Panc1 (cell line): ENCODE measurements at places on chromosomes 7 and 10. TPM values are rescaled to one million over a fixed set of nuclear protein-coding genes. Genes with fewer than 3 reads are reported as not detected.

- no peaks in the 10 kb centered on the region for H3K27me3 ChIP-seq
- no peak for DNase-seq
- H3K4me1 ChIP-seq: no peaks in the 10 kb centered on the region
- no peaks in the 10 kb centered on the region for H3K36me3 ChIP-seq
- no peak overlapping the region for H3K4me3 ChIP-seq
Observed at GRCh38 chr7:134712196-134712595, 65.5 kb downstream of the BPGM start.

- peaks cover 68% of the 10 kb centered on the region for H3K4me1 ChIP-seq
- H3K27ac ChIP-seq: peak overlapping the region; percentile 99
- H3K27me3 ChIP-seq: no peaks in the 10 kb centered on the region
- DNase-seq: no peak
- H3K36me3 ChIP-seq: peaks cover 2% of the 10 kb centered on the region; the same call in 1 of the 2 replicates
Observed at GRCh38 chr7:98355250-98355538, 45.7 kb downstream of the BAIAP2L1 start.

GRCh38 chr10:5274795-5275194 is 78.2 kb downstream of the AKR1C4 start:
- no peaks in the 10 kb centered on the region for H3K36me3 ChIP-seq
- DNase-seq: no peak
- no peaks in the 10 kb centered on the region for H3K27me3 ChIP-seq
- no peaks in the 10 kb centered on the region for H3K4me1 ChIP-seq
- no peak overlapping the region for H3K4me3 ChIP-seq

GRCh38 chr7:134948246-134948645 is 38.1 kb upstream of the AGBL3 start:
- no peaks in the 10 kb centered on the region for H3K27me3 ChIP-seq
- no peaks in the 10 kb centered on the region for H3K4me1 ChIP-seq
- no peaks in the 10 kb centered on the region for H3K36me3 ChIP-seq
- no peak overlapping the region for H3K27ac ChIP-seq
- no peak for DNase-seq
- no peak overlapping the region for H3K4me3 ChIP-seq

Gene SLC13A1
- total RNA-seq: not detected
